ENCODE measurements at places on chromosomes 7 and 10.

DNA sequence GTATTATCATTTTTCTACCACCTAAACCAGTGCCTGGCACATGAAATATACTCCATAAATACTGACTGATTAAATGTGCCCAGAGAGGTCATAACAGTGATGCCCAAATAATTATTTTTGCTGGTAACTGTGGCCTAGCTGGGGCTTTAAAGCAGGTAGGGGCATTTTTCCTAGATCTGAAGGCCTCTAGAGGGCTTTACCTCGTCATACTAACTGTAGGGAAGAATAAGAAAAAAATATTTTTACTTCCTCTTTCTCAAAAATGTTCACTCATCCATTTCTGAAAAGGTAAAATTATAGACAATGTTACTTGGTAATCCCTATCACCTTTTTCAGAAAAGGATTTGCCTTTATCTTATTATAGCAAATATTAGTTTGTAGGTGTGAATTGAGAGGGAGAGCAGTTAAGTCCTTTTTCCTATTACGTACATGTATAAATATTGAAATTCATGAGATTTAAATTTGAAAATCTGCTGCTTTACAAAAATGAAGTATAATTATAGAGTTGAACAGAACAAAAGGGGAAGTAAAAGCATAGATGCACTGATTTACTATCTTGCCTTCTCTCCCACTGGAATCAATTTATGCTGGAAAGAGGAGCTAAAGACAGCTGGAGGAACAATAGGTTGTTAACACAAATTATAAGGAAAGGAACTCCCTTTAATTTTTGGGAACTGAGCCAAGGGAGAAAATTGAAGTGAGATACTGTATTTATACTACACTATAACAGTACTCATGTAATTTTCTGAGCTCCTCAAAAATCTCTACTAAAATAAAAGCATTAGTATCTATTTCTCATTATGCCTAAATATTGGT, 71.5 kb upstream of the NOBOX start:
- DNase-seq, result no peak

GRCh38 chr10:103745341-103746247, 109.8 kb downstream of the SH3PXD2A start:
- DNase-seq, result no peak

DNA sequence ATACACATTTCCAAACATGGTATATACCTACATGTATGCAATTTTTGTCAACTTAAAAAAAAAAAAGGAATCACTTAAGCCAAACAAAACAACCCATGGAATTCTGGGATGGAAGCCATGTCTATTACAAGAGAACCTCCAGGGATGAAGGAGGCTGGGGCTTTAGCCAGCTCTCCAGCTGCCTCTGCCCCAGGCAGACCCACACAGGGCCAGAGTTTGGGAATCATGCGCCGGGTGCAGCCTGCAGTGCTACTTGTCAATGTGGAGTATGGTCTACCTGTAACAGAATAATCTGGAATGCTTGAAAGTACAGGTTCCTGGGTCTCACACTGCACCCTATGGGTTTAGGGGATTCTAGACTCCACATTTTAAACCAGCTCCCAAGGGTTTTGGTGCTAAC, 10.8 kb downstream of the ATP6V0E2 start:
- no peak for DNase-seq

DNA sequence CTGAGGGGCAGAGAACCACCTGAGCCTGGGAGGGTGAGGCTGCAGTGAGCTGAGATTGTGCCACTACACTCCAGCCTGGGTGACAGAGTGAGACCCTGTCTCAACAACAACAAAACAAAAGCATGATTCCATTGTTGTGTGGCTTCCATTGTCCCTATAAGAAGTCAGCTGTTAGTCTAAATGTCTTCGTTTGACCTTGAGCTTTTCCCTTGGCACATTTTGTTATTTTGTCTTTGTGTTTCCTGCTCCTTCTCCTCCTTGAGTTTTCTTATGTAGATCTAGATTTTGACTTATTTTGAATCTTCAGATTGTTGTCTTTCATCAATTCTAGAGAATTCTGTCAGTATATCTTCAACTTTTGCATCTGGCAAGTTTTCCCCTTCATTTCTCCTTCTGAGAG, 13.6 kb upstream of the JAKMIP3 start:
- DNase-seq, result no peak
